ENCODE measurements at places on chromosomes 4 and X.

DNA sequence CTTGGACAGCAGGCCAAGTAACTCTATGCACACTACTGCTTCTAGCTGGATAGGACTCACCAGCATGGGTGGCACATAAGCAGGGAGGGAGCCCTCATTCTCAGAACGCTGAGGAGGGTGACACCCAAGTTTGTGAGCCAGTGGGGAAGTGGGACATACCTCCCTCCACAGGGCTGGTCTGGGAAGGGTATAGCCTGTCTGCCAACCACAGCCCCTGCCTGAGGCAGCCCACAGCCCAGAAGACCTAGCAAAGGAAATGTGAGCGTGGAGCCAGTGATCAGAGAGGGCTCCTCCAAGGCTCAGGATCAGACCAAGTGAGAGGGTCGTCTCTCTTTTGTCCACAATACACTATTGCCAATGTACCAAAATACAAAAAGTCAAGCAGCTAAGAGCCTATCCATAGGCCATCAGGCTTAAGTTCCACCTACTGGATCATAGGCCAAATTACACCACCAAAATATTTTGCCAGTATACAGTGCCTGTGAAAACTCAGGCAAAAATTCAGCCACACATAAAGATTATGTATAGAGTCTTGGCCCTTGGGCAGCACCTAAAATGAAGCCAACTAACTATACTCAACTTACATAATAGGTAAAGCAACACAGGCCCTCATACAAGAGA, 1203.1 kb downstream of the PCDH18 start:
- DNase-seq = no peak

GRCh38 chr4:62271107-62271506, 1071.0 kb downstream of the ADGRL3 start:
- DNase-seq = no peak

- no peak for DNase-seq
Observed at GRCh38 chr4:48350871-48351270, 9.5 kb downstream of the SLAIN2 start.

GRCh38 chrX:44244008-44244407, 99.5 kb downstream of the EFHC2 start:
- DNase-seq = peak; percentile 29

- DNase-seq = no peak
Observed at GRCh38 chrX:23789386-23790154, 6.6 kb downstream of the SAT1 start.

DNA sequence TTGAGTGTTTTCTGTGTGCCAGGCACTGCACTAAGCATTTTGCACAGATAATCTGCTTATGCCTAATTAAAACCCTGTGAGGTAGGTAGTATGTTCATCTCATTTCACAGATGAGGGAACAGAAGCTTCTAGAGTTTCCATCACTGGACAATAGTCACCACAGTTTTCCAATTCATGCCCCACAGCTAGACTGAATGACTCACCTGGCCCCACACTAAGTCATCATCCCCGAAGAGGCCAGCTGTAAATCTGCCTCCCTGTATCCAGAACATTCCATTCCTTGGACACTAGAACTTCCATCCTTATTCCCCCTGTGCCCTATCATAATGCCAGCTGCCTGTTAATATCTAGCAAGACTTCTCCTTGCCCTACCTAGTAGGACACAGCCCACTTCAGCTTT, 40.9 kb upstream of the NYX start:
- DNase-seq = no peak

DNA sequence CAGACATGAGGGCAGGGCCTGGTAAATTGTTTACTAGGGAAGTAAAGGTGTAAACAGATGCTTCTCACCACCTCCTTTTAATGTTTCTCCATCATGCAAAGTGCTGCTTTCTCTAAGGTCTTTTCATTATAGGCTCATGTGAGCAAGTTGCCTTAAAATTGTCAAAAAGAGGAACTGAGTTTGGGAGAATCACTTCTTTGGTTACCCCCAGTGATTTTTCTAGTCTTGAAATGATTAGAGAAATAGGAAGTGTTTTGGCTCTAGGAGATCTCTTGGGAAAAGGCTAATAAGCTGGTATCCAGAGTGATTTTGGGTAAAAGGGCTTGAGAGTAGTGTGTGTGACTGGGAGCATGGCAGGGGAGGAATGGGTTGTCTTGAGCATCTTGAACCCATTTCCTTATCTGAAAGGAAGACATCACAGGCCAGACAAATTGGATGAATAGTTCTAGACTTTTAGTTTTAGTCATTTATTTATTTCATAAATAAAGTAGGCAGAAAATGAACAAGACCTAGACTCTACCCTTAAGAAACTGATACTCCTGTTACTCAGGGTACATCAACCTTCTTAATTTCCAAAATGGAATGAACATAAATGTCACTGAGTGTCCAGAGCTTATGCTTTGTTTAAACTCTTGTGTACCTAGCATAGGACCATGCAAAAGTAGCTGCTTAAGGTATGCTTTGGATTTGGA, 14.2 kb downstream of the GRPR start:
- no peak for DNase-seq

DNA sequence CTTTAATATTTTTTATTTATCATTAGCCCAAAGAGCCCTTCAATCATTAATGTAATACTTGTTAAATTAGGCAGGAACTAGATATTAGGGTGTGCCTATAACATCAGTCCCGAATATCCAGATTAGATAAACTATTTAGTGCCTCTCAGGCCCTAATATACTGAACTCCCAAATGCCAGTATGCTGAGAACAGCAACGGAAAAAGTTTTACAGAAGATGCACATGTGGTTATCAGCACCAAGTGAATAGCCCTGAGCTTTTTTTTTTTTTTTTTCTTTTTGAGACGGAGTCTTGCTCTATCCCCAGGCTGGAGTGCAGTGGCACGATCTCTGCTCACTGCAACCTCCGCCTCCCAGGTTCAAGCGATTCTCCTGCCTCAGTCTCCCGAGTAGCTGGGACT, 13.0 kb upstream of the ELF2 start:
- no peak for DNase-seq

DNA sequence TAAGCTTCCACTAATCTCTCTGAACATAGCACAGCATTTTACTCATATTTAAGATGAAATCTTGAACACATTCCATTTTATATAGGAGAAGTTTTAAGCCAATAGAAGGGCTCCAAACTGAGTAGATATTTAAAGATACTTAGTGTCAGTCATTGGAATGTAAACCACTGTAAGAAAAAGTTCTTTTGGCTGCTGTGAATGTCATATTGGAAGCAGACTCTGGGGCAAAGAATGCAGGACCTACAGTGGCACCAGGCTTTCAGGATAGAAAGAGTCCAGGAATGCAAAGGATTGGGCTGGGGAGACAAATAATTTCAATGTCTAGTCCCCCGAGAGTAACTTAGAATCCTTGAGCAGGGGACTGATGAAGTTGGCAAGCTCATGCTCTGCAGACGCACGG, 1047.7 kb downstream of the STIM2 start:
- DNase-seq = peak; percentile 36

DNA sequence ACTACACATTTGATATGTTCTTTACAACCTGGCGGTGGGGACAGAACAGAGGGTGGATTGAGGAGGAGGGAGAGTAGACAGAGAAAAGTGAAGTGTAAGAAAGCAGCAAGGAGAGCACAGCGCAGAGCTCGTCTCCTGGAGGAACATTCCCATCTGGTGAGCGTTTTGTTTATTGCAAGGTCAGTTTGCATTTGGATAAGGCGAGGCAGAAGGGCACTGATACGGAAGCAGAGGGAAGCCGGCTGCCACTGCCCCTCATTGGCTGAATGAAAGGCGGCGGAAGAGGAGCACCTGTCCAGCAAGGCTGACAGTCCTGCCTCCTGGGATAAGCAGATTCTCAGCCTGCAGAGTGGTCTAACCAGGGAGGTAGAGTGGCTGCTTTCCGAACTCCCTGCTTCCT, 83.2 kb downstream of the GPR143 start:
- DNase-seq = peak; percentile 2

DNA sequence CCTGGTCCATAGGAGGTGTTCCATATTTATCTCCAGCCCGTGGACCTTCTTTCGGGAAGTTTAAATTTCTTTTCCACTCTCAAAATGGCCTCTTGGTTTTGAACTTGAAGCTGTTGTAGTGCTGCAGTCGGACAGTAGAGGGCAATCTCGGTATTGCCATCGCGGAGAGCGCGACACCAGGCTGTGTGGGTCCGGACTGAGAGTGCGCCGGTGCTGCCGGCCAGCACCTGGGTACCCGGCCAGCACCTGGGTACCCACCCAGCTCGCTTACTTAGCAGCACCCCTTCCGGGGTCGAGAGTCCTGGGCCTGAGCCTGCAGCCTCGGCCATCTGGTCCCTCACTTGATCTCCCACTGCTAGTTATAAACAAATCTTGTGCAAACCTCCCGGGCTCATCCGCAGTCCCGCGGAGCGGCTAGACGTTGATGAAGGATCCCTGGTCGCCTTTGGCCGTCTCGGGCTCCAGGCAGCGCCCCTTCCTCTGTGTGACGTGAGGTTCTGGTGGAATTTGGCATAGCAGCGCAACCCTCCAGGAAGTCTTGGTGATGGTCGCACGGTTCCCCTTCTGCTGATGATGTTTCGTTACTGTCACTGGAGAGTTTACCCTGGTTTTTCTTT, 18.0 kb downstream of the FAM9A start:
- peak; percentile 6 for DNase-seq

DNA sequence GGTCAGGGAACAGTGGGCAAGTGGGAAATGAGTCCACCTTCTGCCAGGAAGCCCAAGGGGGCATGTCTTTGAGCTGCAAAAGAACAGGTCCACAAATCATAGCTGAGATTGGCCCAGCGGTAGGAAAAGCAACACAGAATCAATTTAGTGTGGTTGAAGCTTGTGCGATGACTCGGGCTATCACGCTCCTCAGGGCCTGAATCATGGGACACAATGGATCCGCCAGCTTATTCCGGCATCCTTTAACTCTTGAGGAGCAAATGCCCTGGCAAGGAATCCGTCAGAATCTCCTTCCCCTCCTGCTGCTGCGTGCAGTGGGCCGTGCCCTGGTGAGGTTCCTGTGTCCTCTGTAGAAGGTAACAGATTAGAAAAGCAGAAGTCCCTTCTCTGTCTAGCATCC, 98.0 kb downstream of the RELL1 start:
- no peak for DNase-seq

DNA sequence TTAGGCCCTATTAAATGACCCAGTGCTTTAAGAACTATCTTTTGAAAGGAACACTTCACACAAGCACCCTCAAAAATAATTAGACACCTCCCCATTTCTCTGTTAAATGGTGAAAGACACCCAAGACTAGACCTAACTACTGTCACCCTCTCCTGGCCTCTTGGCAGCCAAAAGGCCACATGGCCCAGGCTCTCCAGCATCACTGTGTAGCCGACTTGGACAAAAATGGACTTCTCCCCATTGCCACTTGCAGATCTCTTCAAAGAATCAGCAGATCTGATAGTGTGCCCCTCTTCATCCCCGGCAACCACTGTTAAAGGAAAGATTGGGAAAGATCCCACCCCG, 2.0 kb downstream of the MID1IP1 start:
- no peak for DNase-seq

GRCh38 chrX:119997570-119997969, 54.0 kb upstream of the NKAP start:
- DNase-seq = no peak

GRCh38 chr4:150561143-150561737, 20.7 kb upstream of the MAB21L2 start:
- DNase-seq = no peak

GRCh38 chr4:89368861-89369260, 61.3 kb upstream of the GPRIN3 start:
- no peak for DNase-seq

DNA sequence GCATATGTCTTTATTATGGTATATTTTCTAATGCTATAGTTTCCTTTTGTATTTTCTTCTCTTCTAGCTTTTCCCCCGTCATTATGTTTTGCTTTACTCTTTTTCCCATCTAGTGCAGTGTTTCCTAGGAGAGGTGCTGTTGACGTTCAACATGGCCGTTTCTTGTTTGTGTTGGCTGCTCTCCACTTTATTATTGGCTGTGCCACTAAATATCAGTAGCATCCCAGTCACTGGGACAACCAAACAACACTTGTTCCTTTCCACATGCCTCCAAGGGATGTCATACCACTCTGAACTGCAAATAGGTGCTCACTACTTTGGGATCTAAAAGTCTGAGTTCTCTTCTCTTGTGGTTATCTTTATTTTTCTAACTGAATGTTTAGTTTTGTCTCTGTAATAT, 26.5 kb downstream of the GBA3 start:
- DNase-seq = no peak

GRCh38 chr4:111602848-111603247, 542.4 kb upstream of the FAM241A start:
- peak; percentile 18 for DNase-seq

GRCh38 chr4:1041147-1041935, 29.9 kb downstream of the FGFRL1 start:
- DNase-seq = peak; percentile 55

- no peak for DNase-seq
Observed at GRCh38 chrX:16851421-16851820, 18.7 kb downstream of the RBBP7 start.

DNA sequence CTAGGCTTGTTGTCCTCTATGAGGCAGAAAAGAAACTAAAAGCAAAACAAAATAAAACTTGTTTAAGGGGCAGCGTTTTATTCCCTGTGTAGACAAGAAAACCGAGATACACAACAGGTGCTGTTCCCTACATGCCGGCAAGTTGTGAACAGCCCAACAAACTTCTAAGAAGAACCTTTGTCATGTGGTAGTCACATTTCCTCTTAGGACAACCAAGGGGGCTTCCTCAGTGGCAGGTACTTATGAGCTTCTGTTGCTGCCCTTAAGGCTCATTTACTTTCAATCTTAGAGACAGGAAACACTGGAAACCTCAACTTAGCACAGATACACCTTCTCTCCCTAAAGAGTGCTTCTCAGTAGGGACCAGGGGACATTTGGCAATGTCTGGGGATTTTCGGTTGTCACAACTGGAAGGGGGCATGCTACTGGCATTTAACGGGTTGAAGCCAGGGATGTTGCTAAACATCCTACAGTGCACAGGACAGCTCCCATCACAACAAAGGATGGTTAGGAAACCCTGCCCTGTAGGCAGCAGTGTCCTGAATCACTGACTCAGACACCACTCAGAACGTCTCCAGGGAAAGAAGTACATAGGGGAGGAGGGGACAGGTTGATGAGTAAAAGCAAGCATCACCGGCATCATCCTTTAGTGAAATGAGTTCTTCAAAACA, 111.0 kb downstream of the ASB9 start:
- DNase-seq = no peak

DNA sequence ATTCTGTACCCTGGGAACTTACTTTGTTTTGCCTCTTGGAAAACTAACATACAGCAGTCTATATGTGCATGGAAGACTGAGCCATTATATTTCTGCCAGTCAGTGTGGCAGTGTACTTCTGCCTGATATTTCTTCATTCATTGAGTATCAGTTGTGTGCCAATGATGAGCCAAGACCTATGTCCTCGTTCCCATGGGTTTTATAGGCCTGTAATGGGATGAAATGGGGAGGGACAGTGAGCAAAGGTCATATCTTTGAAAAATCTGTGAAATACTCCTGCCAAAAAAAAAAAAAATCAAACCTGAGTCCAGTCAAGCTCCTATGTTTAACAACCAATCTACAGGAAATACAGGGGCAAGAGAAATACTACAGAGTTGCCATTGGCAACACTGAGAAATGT, 9.1 kb downstream of the NSD2 start:
- no peak for DNase-seq

GRCh38 chr4:52983563-52984303, 121.6 kb downstream of the RASL11B start:
- peak; percentile 57 for DNase-seq

- no peak for DNase-seq
Observed at GRCh38 chrX:11786862-11787261, 28.8 kb downstream of the MSL3 start.
